ENCODE measurements at places on chromosomes 2 and 18. TPM values are rescaled to one million over a fixed set of nuclear protein-coding genes. Genes with fewer than 3 reads are reported as not detected.

DNA sequence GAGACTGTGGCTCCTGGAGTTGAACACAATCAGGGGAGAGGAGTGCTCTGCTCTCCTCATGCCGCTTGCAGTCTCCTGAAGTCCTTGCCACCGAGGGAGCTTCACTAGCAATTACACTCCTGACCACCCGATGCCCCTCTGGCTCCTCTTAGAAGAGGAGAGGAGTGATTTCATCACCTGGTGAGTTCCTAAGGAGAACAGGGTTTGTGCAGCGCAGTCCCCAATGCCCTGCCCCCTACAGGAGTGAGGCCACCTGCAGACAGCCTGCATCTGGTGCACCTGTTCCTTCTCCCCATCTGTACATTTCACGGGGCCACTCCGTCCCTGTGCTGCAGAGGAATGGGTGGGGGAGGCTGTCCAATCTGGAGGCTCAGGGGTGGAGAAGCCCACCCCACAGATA lies 267.2 kb downstream of the HRH4 start:
- no peak for DNase-seq

DNA sequence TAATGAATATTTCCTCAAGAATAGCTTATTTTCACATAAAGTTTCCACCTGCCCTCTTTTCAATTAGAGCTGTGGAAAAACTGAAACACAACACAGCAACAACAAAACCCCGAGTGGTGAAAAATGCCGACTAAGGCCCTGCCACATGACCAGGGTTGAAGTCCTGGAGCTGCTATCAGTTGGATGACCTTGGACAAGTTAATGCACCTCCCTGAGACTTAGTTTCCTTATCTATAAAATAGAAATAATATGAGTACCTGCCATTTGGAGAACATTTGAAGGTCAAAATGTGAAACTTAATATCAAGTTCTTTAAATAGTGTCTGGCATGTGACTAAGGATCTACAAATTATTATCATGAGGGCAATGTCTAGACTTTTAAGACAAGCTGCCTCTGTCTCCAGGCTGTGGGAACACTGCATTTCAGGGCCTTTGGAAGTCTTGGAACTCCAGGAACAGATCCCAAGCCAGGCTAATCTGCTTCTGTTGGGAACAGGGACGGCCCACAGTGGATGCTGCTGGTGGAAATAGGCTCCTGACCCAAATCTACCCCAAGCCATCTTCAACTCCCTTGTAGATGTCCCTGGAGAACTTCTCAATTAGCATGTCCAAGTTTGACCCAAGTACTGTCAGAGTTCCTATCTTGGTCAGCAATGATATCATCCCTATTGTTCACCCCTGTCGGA lies 42.0 kb upstream of the TRIB2 start:
- DNase-seq, result no peak

GRCh38 chr18:12774982-12775381 lies 72.1 kb downstream of the PSMG2 start:
- no peak for DNase-seq

DNA sequence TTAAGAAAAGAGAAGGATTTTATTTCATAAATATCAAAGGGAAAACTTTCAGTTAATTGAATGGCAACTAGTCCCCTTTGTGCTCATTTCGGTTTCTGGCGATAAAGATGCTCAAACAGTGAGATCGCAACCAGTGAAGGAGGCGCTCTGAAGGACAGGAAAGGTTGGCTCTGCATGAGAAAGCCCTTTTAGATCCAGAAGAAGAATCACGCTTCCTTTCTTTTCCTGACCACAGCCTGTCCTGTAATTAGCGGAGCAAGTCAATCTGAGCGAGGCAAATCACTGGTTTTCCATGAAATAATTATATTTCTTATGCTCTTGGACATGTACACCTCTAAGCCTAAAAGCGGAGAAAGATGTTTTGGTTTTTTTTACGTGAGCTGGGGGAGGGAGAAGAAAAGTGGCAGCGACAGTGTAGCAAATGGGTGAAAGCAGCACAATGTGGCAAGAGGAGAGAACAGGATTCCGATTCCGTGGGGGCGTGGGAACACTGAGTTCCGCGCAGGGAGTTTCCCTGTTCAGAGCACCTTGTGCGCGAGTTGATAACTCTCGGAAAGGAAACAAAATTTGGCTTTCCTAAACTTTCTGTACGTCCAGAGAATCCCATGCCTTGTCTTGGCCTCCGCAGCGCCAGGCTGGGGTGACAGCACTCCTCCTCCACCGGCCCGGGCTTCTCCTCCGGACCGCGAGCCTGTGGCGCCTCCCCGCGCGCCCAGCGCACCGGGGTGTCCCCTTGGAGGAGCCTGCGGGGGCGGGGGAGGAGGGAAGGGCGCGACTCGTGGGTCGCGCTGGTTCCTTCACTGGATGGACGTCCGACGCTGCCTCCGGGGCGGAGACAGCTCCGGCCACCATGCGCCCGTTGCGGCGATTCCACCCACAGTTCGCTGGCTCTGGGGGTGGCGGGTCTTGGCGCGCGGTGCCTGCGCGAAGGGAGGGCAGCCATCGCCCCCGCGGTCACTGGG lies 620 bp upstream of the SLC9A2 start:
- no peak for DNase-seq

DNA sequence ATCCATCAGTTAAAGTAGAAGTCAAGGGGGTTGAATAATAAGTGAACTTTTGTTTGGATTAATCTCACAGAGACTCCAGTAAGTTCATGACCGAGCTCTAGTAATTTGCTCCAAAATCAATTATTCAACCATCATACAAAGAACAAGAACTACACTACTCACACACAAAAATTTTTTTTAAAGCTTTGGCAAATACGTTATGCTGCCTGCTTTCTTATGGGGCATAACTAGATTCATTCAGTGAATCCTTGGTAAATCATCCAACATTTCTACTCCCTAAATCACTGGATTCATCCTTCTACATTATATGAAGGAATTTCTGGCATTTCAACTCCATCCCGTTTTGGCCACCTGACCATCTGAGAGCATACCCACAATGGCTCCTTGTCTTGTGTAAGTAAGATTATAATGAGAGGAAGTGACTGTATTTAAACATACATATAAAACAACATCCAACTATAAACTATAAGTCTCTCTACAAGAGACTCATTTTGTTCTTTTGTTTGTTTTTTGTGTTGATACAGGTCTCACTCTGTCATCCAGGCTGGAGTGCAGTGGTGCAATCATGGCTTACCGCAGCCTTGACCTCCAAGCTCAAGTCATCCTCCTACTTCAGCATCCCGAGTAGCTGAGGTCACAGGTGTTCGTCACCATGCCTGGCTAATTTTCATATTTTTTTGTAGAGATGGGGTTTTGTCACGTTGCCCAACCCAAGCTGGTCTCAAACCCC lies 144.2 kb upstream of the LRRTM4 start:
- no peak for DNase-seq

DNA sequence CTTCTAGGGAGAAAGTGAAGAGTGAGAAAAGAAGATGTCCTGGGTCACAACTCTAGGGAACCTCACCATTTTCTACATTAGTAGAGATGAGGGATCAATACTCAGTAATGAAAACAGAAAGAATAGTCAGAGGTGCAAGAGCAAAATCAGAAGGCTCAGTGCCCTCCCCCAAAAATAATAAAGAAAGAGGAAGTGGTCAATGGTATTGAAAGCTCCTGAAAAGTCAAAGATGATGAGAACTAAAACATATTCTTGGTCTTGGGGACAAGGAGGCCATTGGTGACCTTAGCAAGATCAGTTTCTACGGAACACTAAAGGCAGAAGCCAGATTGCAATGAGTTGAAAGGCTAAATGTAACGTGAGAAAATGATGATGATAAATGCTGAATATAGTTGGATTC lies 24.5 kb upstream of the MYO1B start:
- no peak for DNase-seq

GRCh38 chr2:234003972-234004617 lies 46.4 kb upstream of the SPP2 start:
- DNase-seq, result no peak

DNA sequence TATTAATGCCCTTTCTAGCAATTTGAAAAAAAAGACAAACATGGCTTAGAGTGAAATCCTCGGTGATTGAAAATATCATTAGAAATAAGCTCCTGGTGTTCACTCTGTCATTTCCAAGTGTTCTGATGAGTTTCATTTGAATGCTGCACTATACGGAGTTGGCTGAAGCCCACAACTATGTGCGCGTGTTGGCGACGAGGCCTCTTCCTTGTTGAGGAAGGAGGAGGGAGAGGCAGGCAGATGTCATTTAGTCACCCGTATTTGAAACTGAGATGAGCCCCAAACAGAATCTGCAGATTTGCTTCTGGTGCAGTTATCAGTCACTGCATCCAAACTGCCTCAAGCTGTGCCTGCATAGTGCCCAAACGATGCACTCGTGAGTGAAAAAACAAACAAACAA lies 23.5 kb upstream of the SKOR2 start:
- DNase-seq, result no peak

DNA sequence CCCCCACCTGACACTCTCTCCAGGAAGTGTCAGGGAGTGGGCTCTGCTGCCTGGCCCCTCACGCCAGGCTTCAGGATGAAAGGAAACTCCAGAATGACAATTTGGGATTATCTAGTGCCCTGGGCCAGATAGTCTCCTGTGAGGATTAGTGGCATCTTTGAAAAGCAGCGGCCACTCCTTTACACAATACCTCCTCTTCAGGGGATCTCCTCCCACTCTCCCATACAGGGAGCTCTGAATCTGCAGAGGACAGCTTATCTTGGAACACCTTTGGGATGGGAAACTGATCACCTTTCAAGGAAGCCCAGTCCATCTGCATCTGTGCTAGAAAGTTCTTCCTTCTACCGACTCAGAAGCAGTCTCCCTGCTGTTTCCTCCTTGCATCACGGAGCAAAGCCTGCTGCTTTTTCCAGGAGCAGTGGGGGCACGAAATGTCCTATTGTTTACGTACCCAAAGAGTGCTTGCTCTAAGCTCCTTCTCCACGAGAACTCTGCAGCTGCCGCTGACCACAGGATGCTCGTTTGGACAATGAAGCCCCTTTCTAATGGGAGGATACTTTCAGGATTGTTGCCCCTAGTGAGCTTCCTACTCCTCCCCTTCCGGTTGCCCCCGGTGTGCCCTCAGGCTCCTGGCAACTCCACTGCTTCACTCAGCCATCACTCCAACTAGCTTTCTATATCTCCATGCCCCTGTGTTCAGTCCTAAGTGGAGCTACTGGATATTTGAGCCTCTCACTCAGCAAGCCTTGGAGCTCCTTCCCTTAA lies 31.5 kb downstream of the SIX3 start:
- DNase-seq, result no peak

- DNase-seq, result no peak
Observed at GRCh38 chr2:74688881-74689280, 34.8 kb downstream of the SEMA4F start.

GRCh38 chr18:43125471-43125870 lies 10.0 kb upstream of the RIT2 start:
- DNase-seq, result no peak

GRCh38 chr2:27264253-27264752 lies 1.5 kb upstream of the SLC30A3 start:
- no peak for DNase-seq

GRCh38 chr2:86818957-86819356 lies 28.2 kb upstream of the CD8A start:
- DNase-seq, result no peak

DNA sequence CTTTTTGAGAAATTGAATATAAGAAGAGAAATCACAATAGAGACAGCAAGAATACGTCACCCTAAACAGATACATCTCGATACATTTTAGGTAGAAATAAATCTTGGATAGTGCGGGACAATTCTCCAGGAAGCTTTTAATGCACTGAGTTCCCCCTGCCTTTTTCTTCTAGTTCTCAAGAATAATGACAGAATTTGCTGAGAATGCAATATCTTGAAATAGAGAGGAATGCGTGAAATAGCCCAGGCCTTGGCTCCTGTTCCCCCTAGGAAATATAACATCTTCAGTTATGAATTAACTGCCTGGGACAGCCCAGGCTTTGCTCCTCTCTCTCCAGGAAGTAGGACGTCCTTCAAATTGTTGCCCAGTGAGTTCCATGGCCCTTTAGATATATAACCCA lies 7.6 kb upstream of the NRXN1 start:
- DNase-seq, result no peak

DNA sequence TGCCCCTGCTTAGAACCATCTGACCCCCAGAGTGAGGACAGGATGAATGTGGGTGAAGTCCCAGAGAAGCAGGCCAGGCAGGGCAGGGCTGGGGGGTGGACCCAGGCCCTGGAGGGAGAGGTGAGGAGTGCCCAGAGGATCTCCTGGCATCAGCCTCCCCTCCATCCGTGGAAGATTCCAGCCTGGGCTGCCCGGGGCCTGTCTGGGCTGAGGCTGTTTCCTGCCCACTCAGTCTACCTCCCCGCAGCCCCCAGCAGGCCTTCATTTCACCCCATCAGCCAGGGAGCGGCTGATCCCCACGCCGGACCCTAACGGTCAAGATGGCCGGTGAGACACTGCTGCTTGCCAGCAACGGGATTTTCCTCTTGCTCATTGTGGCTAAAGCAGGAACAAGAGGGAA lies 35.3 kb upstream of the OTOF start:
- DNase-seq, result no peak

DNA sequence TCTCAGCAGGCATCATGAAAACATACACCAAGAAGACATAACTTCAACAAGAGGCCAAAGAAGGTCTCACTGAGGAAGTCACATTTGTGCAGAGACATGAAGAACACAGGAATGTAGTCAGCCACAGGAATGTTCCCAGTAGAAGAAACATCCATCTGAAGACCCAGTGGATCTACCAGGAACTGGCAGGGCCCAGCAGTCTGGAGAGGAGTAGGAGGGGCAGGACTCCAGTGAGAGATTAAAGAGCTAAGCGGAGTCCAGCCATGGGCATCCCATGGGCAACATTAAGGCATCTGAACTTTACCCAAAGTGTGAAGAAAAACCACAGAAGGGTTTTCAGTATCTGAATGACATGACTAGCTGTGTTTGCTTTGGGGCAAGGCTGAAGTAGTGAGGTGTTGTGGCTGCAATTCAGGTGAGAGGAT lies 103.1 kb downstream of the UPP2 start:
- DNase-seq, result no peak

GRCh38 chr18:67973916-67974315 lies 457.4 kb upstream of the DSEL start:
- DNase-seq, result no peak

Gene DOK6
- total RNA-seq, result 2.4 TPM

Gene DAPL1
- not detected for total RNA-seq

Gene FAM110C
- 6.7 TPM for total RNA-seq

Gene RHOB
- total RNA-seq, result 250 TPM

Gene PARD3B
- total RNA-seq, result 9.3 TPM

Gene UGT1A7
- 4.1 TPM for total RNA-seq

Gene CRACDL
- total RNA-seq, result 0.30 TPM

Gene XDH
- total RNA-seq, result 63.7 TPM
